ENCODE measurements at places on chromosomes 4 and X.

- no peak for DNase-seq
Measured at GRCh38 chr4:130197946-130198345, 1102.0 kb downstream of the C4orf33 start.

- no peak for DNase-seq
Measured at GRCh38 chr4:129410115-129410514, 314.2 kb downstream of the C4orf33 start.

GRCh38 chr4:124343661-124344171, 368.8 kb downstream of the ANKRD50 start:
- DNase-seq, result no peak

- no peak for DNase-seq
Measured at GRCh38 chrX:37894725-37895124, 47.4 kb upstream of the DYNLT3 start.

DNA sequence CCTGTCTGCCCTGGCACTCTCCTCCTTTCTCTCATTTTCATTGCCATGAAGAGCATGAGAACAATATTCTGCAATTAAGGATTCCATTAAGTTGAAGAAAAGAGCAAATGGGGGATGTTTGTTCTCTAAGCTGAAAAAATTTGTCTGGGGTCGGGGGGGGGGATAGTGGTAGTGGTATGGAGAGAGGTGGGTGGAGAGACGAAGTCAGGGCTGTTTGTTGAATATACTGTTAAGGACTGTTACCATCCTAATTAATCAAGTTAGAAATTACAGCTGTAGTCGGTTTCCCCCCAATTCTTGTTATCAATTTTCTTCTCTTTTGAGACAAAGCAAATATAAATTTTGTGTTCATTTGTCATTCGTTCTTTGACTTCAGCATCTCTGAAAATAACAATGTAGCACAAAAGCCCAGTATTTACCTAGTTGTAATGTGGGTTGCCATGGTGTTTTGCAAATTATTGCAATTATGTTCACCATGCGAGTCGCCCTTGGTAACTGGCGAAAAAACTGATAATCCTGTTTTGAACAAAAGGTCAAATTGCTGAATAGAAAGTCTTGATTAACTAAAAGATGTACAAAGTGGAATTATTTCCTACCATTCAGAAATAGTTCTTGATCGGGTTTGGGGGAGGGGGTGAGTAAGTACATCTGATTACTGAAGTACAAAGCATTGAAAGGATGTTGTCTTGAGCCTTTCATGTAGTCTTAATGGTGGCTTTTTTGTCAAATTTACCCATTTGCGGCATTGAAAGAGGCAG, 139.1 kb downstream of the ARX start:
- DNase-seq, result no peak

DNA sequence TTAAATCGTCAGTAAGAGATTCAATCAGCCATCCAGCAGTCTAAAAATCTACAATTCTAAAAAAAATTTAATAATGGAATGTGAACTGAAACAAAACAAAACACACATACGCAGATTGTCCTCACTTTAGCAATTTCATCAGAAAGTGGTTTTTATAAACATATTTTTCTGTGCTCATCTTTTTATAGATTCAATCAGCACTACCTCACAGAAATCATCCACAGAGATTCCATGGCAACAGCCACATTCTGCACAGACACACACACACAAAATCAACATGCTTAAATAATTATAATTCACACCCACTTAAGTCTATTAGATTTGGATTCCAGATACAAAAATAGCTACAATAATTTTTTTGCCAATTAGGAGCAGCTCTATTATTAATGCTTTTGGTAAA, 149.0 kb upstream of the KCNIP4 start:
- DNase-seq, result no peak

GRCh38 chr4:26272654-26273615, 47.9 kb upstream of the RBPJ start:
- no peak for DNase-seq

- DNase-seq, result no peak
Measured at GRCh38 chr4:60913002-60913401, 287.1 kb upstream of the ADGRL3 start.

DNA sequence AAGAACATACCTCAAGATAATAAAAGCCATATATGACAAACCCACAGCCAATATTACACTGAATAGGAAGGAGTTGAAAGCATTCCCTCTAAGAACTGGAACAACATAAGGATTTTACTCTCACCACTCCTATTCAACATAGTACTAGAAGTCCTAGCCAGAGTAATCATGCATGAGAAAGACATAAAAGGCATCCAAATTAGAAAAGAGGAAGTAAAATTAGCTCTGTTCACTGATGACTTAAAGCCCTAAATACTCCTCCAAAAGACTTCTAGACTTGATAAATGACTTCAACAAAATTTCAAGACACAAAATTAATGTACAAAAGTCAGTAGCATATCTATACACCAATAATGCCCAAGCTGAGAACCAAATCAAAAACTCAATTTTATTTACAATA, 235.7 kb downstream of the NKX6-1 start:
- DNase-seq, result no peak

DNA sequence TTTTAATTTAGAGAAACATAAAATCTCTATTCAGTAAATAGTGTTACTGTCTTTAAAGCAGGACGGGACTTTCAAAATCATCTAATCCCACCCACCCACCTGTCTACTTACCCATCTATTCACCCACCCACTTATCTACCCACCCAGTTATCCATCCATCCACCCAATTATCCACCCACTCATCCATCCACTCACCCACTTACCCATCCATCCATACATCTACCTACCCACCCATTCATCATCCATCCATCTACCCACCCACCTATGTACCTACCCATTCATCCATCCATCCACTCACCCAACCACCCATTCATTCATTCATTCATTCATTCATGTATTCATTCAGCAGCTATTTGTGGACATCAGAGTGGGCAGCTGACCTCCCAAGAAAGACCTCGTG, 30.6 kb downstream of the MAN2B2 start:
- DNase-seq, result no peak

DNA sequence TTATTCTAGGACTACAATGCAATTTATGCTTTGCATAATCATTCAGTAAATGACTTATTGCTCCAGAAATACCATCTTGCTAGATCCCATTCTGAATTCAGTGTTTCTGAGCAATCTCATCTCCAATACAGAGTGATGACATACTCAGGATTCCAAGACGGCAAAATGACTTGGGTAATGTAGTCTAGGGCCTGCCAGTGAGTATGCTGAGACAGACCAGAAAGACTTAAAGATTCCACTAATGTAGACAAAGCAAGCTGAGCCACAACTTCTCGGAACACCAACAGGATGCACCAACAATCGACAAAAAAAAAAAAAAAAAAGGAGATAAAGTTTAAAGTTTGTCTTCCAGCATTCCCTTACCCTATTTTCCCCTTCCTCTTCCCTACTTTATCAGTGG, 919 bp upstream of the SEC24B start:
- no peak for DNase-seq

DNA sequence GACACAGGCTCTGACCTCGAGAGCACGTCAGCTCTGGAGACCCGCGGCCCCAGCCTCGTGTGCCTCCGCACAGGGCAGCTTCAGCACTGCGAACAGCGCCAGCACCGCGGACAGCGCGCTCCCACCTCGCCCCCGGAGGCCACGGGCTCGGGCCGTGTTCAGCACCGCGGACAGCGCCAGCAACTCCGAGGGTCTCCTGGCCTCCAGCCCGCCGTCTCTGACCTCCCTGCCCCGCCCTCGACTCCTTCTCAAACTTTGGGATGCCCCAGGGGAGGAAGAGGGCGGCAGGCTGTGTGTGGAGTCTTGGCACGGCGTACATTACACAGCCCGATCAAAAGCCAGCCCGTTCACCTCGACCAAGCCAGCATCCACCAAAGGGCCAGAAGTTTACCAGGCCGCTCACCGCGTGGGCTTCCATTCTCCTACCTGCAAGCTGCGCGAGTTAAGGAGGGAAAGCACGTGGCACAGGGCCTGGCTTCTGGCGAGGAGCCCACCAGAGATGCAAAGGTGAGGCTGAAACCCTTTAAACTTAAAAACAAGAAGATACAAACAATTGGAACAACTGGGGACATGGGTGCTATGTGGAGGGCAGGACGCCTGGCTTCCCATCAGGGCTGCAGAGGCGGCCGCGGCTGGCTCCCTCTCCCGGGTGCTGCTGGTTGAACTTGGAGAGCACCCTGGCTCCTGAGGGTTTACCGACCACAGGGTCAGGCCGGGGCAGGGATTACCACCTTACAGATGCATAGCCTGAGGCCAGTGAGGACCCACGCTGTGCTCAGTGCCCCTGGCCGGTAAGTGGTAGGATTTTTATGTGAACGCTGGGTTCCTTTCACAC, 4.5 kb upstream of the NKX1-1 start:
- peak; percentile 64 for DNase-seq
